ENCODE measurements at places on chromosomes 2 and 18.

DNA sequence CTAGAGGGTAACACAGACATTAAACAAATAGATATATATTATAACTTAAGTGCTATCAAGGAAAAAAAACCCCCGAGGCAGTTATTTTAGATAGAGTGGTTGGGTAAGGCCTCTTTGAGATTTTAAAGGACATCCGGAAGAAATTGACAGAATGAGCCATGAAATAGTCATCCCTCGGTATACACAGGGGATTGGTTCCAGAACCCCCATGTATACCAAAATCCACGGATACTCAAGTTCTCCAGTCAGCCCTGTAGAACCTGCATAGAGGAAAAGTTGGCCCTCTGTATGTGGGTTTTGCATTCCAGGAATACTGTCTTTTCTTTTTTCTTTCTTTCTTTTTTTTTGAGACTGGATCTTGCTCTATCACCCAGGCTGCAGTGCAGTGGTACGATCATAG lies 2.0 kb downstream of the DHX57 start:
- no peak for DNase-seq

GRCh38 chr2:20232837-20233207 lies 7.9 kb upstream of the SDC1 start:
- no peak for DNase-seq

GRCh38 chr2:233140978-233141377 lies 80.8 kb downstream of the INPP5D start:
- no peak for DNase-seq

- DNase-seq: no peak
Observed at GRCh38 chr2:71556692-71557250, 103.4 kb downstream of the DYSF start.

- no peak for DNase-seq
Observed at GRCh38 chr2:208098267-208098666, 26.1 kb downstream of the CRYGD start.

- no peak for DNase-seq
Observed at GRCh38 chr2:101931402-101931801, 60.4 kb upstream of the IL1R2 start.

DNA sequence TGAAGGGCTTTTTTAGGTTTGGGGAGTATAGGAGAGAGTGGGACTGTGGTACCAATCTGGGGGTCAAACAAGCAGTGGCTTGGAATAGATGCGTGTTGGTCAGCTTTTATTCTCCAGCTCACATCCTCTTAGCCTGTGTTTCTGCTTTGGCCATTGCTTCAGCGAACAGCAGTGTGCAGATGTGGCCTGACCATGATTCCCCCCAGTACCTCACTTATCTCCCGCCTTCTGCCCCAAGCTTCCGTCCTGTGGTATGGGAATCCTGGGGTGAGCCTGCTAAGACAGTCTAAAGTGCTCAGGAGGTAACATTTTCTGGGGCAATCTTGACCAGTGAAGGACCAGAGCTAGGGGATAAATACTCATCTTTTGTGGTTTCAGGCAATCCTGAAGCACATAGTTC lies 84.9 kb upstream of the TNP1 start:
- DNase-seq: no peak

- no peak for DNase-seq
Observed at GRCh38 chr2:37852585-37853014, 72.5 kb upstream of the RMDN2 start.

- no peak for DNase-seq
Observed at GRCh38 chr2:215831296-215831913, 181.9 kb downstream of the MREG start.

GRCh38 chr2:67825476-67825875 lies 237.3 kb downstream of the C1D start:
- DNase-seq: no peak

GRCh38 chr2:53334610-53335009 lies 433.0 kb upstream of the CHAC2 start:
- DNase-seq: peak; percentile 35

- no peak for DNase-seq
Observed at GRCh38 chr2:215422676-215423075, 13.2 kb downstream of the FN1 start.

DNA sequence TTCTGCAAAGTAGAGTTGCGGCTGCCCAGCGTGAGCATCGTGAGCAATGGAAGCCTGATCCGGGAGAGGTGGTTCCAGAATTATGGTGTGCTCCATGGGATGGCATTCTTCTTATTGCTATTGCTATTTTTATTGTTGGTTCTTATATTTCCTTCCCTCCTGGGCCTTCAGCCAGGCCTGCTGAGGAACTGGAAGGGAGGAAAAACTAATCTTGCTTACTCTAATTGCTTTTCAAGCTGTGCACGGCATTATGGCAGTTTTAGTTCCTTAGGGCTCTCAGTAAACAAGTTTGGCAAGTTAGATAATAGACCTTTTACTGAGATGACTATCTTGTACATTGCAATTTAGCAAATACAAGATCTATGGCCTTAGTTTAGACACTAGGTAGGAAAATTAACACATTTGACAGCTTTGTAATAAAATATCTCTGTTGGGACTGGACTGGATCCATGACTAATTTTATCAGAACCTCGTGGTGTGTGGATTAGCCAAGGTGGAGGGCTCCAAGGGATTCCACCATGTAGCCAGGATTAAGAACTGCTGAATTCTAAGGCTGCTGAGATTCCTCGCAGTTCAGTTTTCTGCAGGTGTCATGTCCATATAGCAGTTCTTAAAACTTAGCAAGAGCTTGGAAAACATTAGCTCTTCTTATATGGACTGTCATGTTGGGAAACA lies 6.0 kb downstream of the RSAD2 start:
- peak; percentile 22 for DNase-seq

- no peak for DNase-seq
Observed at GRCh38 chr2:128685841-128686496, 367.3 kb upstream of the HS6ST1 start.

- DNase-seq: no peak
Observed at GRCh38 chr2:64501946-64502345, 22.2 kb upstream of the AFTPH start.

GRCh38 chr18:12308386-12309100 lies 502 bp downstream of the TUBB6 start:
- DNase-seq: no peak

- no peak for DNase-seq
Observed at GRCh38 chr2:39093218-39093898, 27.5 kb downstream of the SOS1 start.

- no peak for DNase-seq
Observed at GRCh38 chr2:138455691-138456090, 45.9 kb upstream of the SPOPL start.
